Activated CD8-positive, alpha-beta memory T cell treated with anti-CD3 and anti-CD28 coated beads, Interleukin-2, amount 10 ng/mL, durations not matched to agents 7 days and 5 days (primary cell): ENCODE measurements at places on chromosomes 2 and 18.

- no peaks in the 10 kb centered on the region for H3K27me3 ChIP-seq
- H3K36me3 ChIP-seq = no peaks in the 10 kb centered on the region
- no peaks in the 10 kb centered on the region for H3K4me1 ChIP-seq
- H3K27ac ChIP-seq = no peak overlapping the region
Observed at GRCh38 chr18:41144441-41144840, 810.6 kb upstream of the PIK3C3 start.

GRCh38 chr2:39712953-39713352 lies 47.2 kb downstream of the TMEM178A start:
- H3K27me3 ChIP-seq = peaks cover 34% of the 10 kb centered on the region
- no peak overlapping the region for H3K4me3 ChIP-seq
- H3K27ac ChIP-seq = no peak overlapping the region
- no peaks in the 10 kb centered on the region for H3K4me1 ChIP-seq
- no peak for DNase-seq

DNA sequence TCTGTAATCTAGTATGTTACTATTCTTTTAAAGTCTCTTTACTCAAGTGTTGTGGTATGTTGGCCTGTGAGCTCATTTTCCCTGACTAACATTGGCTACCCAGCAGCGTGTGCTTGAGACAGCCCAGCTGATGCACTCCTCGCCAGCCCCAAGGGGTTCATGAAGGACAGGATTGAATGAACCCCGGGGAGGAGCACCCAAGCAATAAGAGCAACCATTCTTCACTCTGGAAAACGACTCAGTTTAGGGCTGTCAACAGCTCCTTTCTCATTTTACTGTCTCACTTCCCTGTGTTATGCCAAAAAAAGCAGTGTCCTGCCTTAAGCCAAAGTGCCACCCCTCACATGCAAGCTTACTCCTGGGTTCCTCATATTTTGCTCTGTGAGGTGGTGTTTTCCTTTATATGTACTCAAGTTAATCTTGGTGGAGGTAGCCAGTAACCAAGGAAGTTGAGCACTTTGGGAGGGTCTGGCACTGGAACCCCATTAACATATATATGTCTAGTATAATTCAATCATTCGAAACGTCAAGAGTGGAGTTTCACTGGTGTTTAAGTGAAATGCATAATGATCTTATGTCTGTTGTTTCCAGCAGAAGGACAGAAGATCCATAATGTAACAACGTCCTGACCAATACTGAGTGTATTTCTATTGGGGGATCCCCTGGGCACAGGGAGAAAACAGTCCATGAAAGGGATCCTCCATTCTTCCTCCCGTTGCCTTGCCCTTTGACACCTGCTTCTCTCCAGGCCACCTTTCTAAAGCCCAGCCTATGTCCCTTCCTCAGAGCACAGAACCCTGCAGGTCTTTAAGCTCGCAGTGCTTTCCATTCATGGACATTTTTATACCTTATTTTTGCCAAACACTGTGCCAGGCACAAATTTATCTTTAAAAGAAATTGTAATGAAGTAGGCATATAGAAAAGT lies 43.2 kb downstream of the ATIC start:
- no peak for DNase-seq
- H3K27ac ChIP-seq = no peak overlapping the region
- no peaks in the 10 kb centered on the region for H3K4me1 ChIP-seq

GRCh38 chr2:105757433-105757832 lies 12.7 kb downstream of the NCK2 start:
- no peaks in the 10 kb centered on the region for H3K27me3 ChIP-seq
- H3K4me3 ChIP-seq = peak overlapping the region; percentile 19
- H3K4me1 ChIP-seq = peaks cover 94% of the 10 kb centered on the region
- peaks cover 34% of the 10 kb centered on the region for H3K36me3 ChIP-seq
- peak overlapping the region; percentile 79 for H3K27ac ChIP-seq

DNA sequence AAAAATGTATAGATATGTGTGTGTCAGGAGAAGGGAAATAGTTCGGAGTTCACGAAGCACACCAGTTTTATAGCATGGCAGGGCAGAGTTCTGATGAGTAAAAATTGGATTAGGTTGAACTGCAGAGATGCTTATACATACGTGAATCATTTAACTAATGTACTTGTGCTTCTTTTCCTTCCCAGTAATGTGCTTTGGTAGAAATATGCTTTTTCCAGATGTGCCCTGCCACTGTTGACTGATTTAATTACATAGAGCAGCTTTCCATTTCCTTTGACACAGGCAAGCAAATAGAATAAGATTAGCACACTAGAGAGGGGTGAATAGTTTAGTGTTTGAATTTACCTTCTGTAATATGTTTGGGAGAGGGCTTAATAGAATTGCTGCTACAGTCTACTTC lies 28.9 kb upstream of the ARMC9 start:
- H3K27ac ChIP-seq = no peak overlapping the region
- peaks cover 6% of the 10 kb centered on the region for H3K4me1 ChIP-seq
- H3K27me3 ChIP-seq = no peaks in the 10 kb centered on the region
- no peak for DNase-seq
